ENCODE measurements at places on chromosomes 11 and 22.

DNA sequence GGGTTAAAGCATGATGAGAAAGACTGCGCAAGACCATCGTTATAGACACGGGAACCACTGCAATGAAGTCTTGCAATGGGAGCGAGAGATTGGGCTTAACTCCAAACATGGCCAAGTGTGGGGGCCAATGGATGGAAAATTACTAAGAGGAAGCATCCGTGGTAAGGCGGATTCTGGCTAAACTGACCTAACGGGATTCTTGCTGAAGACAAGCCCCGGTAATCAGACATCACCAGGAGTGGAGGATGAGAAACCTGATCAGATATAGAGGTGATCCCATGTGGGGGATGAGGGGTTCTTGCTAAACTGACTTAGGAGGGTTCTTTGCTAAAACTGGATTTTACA is 5.8 kb upstream of the SYNGR1 start:
- no peak for DNase-seq

DNA sequence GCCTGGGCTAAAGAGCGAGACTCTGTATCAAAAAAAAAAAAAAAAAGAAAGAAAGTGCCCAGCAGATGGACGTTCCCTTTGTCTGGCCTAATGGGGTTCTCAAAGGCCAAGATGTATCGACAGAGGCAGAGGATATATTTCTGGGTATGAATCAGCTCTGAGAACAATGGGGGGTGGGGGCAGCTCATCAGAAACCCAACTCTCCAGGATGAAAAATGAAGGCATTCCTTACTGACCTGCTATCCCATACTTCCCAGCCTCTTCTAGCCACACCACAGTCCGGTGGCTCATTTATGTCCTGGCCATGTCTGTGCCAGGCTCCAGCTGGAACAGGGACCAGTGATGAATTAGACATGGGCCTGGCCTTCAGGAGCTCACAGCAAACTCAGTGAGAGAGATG is 15.2 kb upstream of the POLD3 start:
- DNase-seq, result no peak

DNA sequence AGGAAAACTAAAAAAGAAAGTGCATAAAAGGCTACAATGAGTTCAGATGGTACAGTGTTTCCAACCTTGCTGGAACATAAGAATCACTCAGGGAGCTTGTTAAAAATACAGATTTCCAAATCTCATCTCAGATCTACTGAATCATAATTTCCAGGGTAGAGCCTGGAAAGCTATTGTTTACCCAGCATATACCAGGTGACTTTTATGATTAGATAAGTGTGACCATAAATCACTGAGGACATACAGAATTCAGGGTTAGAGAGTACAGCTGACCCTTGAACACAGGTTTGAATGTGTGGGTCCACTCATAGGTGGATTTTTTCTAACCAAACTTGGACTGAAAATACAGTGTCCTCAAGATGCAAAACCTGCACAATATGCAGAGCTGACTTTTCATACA is 11.9 kb downstream of the SAAL1 start:
- no peak for DNase-seq

DNA sequence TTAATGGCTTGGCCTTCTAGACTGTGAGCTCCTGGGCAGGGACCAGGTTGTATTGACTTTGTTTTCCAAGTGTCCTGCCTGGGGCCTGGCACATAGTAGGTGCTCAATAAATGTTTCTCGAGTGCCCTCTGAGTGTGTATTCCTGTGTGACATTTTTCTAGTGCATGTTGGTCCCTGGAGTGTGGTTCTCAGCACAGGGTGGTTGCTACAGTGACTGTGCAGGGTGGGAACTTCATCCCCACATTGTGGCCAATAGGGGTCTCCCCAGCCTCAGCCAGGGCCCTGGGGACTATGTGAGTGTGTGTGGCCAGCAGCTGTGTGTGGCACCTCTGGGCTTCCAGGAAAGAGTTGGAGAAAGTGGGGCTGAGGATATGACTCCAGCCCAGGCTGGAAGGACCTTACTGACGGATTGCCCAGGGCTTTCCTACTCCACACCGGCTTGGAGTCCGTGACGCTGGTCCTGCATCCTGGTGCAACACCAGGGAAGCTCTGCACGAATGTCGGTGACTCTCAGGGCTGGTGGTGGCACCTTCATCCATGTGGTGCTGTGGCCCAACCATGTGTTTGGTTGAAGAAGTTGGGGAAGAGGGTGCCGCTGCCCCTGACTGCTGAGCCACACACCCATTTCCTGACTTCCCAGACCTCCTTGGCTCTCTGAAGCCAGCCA is 9.0 kb upstream of the MARK2 start:
- DNase-seq, result peak; percentile 36

DNA sequence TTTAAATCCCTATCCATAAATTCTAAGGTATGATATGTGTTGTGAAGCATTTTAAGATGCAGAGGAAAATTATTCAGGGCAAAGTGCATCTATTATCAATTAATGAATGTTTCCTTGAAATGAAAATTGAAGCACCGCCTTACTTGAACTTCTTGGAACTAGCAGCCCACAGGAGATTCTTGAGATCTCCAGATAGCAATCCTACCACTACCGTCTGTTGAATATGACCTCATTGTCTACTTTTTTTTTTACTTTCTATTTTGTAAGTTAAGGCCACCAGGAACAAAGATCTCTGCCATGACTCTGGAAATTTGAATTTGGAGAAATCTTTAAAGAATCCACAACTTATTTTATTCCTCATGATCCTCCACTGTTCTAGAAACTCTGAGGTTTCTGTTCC is 808.7 kb downstream of the KCNA4 start:
- peak; percentile 18 for DNase-seq

GRCh38 chr22:44037519-44038375 is 13.6 kb downstream of the PARVB start:
- peak; percentile 94 for DNase-seq

DNA sequence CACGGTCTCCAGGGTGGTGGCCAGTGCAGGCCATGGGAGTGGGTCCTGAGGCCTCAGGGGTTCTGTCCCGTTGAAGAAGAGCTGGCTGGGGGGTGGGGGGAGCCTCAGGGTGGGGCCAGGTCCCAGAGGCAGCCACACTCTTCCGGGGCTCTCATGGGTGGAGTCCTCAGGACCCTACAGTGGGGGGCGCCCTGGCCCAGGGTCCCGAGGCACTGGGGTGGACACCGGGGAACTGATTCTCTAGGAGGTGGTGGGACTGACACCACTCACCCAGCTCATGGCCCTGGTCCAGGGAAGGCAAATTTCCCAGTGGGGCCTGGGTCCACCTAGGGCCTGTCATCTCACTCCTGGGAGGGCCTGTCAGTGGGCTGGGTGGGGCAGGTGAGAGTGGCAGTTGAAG is 12.8 kb downstream of the GGT5 start:
- no peak for DNase-seq

GRCh38 chr22:46815559-46815895 is 53.1 kb downstream of the TBC1D22A start:
- DNase-seq, result no peak

DNA sequence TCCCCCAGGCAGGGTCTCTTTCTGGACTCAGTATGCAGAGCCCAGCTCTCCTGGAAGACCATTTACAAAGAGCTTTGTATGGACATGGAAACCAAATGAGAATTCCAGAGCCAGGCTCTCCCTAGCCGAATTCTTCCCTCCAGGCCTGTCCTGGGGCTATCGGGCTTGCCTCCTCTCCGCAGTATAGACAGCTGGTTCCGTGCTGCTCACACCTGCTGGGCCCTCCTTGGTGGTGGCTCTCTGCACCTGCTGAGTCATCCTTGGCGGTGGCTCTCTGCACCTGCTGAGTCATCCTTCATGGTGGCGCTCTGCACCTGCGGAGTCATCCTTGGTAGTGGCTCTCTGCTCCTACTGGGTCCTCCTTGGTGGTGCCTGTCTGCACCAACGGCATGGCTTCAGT is 743.5 kb downstream of the BRD1 start:
- no peak for DNase-seq

- DNase-seq, result no peak
These were observed 397.7 kb downstream of the AASDHPPT start for GRCh38 chr11:106475181-106475580.

GRCh38 chr11:118618115-118618990 is 10.9 kb downstream of the PHLDB1 start:
- peak; percentile 70 for DNase-seq

GRCh38 chr11:133955081-133955891 is 1.5 kb downstream of the IGSF9B start:
- DNase-seq, result no peak

DNA sequence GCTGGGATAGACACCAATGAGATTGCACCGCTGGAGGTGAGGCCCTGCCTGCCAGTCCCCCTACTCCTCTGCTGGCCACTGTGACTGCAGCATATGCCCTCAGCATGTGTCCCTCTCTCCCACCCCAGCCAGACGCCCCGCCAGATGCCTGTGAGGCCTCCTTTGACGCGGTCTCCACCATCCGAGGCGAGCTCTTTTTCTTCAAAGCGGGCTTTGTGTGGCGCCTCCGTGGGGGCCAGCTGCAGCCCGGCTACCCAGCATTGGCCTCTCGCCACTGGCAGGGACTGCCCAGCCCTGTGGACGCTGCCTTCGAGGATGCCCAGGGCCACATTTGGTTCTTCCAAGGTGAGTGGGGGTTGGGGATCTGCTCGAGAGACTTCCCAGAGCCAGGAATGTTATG is 5.7 kb upstream of the SMARCB1 start:
- DNase-seq, result no peak

GRCh38 chr11:44959064-44959463 is 8.4 kb upstream of the TP53I11 start:
- no peak for DNase-seq

- DNase-seq, result no peak
These were observed 34.2 kb upstream of the ADSL start for GRCh38 chr22:40312050-40312449.

- DNase-seq, result no peak
These were observed 30.0 kb upstream of the SCUBE2 start for GRCh38 chr11:9121469-9121796.

DNA sequence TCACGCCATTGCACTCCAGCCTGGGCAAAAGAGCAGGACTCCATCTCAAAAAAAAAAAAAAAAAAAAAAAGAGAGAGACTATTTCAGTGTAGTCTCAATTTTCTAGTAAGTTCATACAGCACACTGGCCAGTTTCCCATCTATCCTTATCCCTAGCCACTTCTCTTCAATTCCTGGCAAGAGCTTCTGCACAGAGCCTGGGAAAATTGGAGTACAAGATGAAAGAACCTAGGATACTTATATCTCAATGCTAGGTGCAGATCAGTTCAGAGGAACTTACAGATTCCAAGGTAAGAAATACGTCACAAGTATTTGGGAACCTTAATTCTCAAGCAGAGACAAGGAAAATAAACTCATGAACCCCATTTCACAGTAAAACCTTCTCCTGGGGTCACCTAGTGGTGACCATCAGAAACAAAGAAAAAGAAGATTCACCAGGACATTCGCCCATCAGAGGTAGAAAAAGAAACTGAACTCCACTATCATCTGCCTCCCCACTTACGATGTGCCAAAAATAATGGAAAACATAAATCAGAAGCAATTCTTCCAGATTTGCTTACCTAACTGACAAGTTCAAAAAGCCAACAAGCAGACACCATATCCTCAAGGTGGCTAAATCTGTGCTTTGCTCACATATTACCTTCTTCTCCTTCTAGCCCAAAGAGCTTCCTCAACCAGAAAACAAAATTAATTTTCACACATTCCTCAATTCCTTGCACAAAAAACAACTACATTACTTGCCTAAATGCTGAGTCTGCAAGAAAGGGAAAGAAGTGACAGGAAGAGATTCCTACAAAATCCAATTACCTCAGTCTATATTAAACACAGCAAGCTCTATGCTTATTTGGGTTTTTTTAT is 4.9 kb downstream of the DENND5A start:
- DNase-seq, result no peak

GRCh38 chr11:114775875-114776621 is 97.7 kb downstream of the NXPE2 start:
- DNase-seq, result no peak

- no peak for DNase-seq
These were observed 15.8 kb upstream of the ETS1 start for GRCh38 chr11:128603003-128603696.

GRCh38 chr11:96331699-96332116 is 11.3 kb downstream of the MAML2 start:
- DNase-seq, result no peak

GRCh38 chr11:119878990-119879389 is 150.0 kb upstream of the NECTIN1 start:
- no peak for DNase-seq

DNA sequence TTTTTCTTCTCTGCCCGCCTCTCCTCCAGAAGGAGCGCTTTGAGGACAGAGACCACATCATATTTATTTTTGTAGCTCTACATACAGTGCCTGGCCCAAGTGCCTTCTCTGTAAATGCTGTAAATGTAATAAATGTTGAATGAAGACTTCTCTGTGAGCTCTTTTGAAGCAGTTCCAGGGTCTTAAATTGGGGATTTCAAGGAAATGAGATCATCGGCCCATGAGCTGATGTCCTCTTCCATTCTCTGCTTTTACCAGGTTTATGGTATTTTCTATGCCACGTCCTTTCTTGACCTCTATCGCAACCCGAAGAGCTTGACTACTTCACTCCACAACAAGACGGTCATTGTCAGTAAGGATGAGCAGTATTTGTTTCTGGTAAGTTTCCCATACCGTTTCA is 165.7 kb upstream of the SORL1-AS1 start:
- DNase-seq, result peak; percentile 43

GRCh38 chr11:8086001-8086479 is 5.0 kb downstream of the TUB start:
- DNase-seq, result no peak

DNA sequence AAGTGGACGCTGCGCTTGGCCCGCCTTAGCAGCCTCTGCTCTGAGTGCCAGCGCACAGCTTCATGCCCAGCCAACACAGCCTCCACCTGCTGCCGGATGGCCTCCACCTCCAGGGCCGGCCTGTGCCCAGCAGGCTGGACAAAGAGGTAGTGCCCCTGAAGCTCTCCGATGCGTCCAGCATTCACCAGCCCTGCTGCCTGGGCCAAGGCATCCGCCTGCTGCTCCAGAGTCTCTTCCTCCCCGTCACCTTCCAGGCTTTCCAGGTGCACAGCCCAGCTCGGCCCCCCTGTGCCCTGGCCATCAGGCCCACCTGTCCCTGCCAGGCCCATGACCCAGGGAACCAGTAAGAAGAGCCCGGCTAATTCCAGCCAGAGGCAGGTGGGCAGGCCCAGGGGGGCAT is 2.5 kb downstream of the PCSK7 start:
- no peak for DNase-seq

GRCh38 chr11:8699903-8700302 is 17.3 kb downstream of the RPL27A start:
- peak; percentile 61 for DNase-seq

GRCh38 chr11:8867931-8868631 is 42.9 kb upstream of the AKIP1 start:
- DNase-seq, result peak; percentile 73

Measured in EL (cell line).